ENCODE measurements at places on chromosomes 5 and 9.

- no peak for DNase-seq
Observed at GRCh38 chr9:111897601-111898137, 1.1 kb downstream of the UGCG start.

GRCh38 chr9:109063760-109064159 is 50.5 kb upstream of the CTNNAL1 start:
- no peak for DNase-seq

GRCh38 chr5:21603796-21604195 is 1249.3 kb downstream of the CDH12 start:
- DNase-seq, result no peak

DNA sequence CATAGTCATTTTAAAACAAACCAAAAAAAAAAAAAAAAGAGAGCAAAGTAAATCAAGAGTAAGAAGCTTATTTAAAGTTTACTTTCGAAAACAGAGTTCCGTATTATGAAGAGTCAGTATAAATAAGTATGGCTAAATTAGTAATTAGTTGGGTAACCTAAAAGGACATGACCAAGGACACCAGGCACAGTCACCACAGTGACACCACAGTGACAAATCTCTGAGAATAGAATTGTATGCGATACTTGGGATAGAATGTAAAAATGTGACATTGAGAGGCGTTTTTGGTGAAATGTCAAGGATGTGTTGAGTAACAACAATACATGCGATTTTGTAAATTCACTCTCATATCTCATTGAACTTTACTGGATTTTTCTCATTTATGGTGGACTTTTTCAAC is 150.9 kb upstream of the SPEF2 start:
- DNase-seq, result no peak

GRCh38 chr5:159730285-159730684 is 186.0 kb upstream of the ADRA1B start:
- no peak for DNase-seq

DNA sequence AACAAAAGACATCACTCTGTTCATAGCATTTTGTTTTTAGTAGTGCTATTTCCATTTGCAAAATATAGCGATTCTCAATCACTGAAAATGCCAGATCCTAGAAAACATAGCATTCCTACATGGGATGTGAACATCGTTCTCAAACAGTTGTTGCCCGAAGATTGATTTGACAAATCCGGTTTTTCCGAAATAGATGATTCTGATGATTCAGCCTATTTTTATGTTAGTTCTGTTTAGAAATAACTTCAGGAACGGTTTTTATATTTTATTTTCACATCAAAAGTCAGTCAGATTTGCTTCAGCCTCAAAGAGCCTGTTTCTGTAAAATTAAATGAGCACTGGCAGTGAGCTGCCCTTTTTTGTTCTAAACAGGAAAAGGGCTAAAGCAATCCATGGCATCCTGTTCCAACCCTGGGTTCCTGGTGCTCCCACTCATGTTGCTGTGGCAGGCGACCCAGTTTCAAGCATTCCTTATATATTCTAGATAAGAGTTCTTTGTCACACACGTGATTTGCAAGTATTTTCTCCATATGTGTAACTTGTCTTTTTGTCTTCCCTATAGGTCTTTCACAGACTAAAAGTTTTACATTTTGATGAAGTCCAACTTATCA is 14.2 kb upstream of the PSIP1 start:
- DNase-seq, result no peak

DNA sequence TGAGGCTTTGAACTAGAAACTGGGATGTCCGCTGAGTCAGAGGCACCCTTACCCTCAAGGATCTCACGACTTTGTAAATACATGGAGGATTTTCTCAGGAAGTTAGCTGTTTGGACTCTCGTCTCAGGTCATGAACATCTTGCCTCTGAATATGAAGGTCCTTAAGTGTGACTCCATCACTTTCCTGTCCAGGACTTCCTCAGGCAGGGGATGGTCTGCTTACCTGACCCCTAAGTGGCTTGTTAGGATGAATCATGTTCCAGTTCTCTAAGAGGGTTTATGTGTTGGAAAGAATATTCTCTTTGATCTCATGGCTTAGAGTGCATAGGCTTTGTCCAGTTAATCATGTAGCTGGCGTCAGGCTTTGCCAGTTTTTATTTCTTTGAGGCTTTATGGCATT is 511.7 kb upstream of the KLF4 start:
- no peak for DNase-seq

- no peak for DNase-seq
Observed at GRCh38 chr5:135691044-135691443, 112.3 kb upstream of the CXCL14 start.

GRCh38 chr9:97570899-97571298 is 62.3 kb downstream of the TSTD2 start:
- DNase-seq, result no peak

DNA sequence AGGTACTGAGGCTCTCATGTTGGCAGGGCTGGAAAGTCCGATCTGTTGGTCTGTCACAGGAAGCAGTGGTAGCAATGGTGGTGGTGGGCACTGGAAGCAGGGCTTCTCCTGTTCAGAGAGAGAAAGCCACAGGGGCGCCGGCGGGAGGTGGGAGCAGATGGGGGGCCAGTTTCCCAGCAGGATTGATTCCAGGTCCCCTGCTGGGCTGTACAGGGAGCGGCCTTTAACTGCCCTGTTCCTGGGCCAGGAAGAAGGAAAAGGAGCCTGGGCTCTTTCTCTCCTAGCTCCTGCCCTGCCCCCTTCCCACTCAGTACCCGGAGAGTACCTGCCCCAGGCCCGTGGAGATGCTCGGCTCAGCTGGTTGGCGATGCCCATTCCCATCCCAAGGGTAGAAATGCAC is 2.6 kb upstream of the DAB2IP start:
- DNase-seq, result no peak

GRCh38 chr5:141100243-141100805 is at the start of gene PCDHB3:
Gene PCDHB3, plus strand, starts transcription at chr5:141100473. Its CDS starts 177 bp downstream, at chr5:141100650.
- no peak for DNase-seq

All from RWPE2 (cell line).